ENCODE measurements at places on chromosomes 3 and 15.

GRCh38 chr3:16071206-16071605, 103.3 kb upstream of the GALNT15 start:
- no peak for DNase-seq

DNA sequence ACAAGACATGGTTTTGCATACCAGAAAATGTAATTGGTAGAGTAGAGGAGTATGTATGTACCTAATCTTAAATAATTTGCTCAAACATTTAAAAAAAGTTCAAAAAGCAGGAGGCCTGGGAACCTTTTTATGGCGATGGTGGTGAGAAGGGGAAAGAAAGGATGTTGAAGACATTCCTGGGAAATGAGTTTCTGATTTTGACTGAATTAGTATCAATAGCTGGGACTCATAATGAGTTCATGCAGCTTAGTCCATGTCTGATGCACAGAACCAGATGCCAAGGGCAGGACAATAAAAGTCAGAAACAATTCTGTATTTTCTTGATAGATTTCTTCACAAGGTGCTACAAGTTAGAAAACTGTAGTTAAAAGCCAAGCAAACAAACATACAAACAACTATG, 395.3 kb downstream of the GAP43 start:
- DNase-seq = no peak

- no peak for DNase-seq
Observed at GRCh38 chr3:132803889-132804288, 81.7 kb upstream of the NPHP3 start.

DNA sequence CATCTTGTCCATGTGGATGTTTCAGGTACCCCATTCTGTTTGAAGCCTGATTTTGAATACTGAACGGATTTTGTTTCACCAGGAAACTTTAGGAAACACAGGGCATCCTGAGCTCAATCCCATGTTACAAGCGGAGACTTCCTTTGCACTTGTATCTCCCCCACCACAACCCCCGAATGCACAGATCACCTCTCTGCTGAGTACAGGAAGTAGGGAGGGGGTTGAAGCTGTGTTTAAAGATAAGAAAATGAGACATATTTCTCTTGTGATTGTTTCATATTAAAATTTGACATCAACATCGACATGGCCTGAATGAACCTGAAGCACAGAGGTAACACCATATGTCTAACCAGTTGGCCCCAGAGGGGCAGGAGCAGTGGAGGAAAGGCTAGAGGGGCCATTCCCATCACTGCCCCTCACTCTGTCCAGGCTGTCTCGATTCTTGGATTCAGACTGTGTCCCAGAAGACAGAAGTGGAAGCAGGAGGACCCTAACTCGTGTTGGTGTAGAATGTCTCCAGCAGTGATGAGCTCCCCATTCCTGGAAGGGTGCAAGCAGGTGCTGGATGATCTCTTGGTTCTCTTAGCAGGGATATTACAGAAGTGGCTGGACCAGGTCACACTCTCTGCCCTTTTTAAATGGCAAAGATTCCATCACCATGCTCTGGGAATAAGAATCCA, 59.6 kb upstream of the IQSEC1 start:
- no peak for DNase-seq

- no peak for DNase-seq
Observed at GRCh38 chr3:156172536-156172935, 52.2 kb downstream of the KCNAB1 start.

- DNase-seq = no peak
Observed at GRCh38 chr3:89847955-89848354, 740.5 kb downstream of the EPHA3 start.

DNA sequence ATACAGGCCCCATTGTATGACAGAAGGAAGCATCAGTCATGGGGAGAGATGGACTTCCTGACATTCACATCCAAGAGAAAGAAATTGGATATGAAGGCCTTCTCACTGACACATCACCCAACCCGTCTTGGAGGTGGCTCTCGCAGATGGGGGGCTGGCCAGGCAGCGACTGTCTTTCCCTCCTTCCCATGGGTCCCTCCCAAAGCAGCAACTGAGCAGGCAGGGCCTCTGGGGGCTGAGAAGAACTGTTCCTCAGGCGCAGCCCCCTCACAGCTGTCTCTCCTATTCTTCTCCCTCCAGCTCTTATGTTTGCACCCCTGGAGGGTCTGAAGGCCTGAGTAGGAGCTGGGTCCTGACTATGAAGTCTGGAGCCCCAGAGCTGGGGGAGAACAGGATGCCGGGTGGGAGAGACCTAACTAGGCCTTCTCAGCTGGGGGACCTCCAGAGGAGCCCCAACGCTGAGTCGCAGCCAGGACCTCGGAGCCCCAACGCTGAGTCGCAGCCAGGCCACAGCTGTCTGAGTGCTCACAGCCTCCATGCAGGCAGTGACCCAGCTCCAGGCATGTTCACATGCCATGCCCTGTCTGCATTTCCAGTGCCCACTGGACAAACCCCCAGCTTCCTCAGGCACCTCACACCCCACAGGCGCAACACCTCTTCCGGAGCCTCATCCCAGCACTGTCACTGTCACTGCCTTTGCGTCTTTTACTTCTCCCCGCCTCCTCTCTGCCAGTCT, 29.6 kb downstream of the UMPS start:
- DNase-seq = no peak

All from activated naive CD8-positive, alpha-beta T cell treated with anti-CD3 and anti-CD28 coated beads, Interleukin-2, amount 50 U/mL, for 24 hours (primary cell).